ENCODE measurements at places on chromosomes 1 and 21.

DNA sequence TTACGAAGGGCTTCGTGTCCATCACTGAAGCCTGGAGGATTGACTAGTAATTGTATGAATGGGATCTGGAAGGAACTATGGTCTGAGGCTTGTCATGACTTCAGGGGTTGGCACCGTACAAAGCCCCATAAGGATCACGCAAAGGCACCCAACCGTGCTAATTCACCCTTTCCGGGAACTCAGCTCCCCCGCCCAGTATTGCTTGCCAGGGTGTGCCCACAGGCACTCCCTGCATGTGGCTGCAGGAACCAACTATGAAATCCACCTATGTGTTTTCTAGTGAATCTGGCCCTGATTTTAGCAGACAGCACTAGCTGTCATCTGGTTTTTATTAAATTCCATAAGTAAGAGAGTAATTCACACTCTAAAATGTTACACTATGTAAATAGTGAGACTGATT is 139.2 kb downstream of the TM2D1 start:
- DNase-seq = peak; percentile 81

GRCh38 chr1:48492392-48492791 is 20.4 kb upstream of the SPATA6 start:
- peak; percentile 19 for DNase-seq

GRCh38 chr21:40863839-40864238 is 16.9 kb upstream of the DSCAM start:
- DNase-seq = no peak

DNA sequence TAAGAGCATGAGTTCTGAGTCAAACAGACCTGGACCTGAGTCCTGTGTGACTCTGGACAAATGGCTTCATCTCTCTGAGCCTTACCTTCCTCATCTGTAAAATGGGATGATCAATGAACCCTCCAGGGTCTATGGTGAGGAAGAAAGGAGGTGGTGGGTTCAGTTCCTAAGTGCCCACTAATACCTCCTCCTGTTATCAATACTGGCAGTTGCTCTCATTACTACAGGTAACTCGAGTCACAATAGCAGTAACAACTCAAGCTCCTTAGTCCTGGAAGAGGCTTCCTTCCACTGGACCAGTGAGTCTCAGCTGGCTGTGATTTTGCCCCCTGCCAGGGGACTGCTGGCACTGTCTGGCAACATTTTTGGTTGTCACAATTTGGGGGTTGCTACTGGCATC is 2.6 kb downstream of the PADI2 start:
- DNase-seq = no peak

DNA sequence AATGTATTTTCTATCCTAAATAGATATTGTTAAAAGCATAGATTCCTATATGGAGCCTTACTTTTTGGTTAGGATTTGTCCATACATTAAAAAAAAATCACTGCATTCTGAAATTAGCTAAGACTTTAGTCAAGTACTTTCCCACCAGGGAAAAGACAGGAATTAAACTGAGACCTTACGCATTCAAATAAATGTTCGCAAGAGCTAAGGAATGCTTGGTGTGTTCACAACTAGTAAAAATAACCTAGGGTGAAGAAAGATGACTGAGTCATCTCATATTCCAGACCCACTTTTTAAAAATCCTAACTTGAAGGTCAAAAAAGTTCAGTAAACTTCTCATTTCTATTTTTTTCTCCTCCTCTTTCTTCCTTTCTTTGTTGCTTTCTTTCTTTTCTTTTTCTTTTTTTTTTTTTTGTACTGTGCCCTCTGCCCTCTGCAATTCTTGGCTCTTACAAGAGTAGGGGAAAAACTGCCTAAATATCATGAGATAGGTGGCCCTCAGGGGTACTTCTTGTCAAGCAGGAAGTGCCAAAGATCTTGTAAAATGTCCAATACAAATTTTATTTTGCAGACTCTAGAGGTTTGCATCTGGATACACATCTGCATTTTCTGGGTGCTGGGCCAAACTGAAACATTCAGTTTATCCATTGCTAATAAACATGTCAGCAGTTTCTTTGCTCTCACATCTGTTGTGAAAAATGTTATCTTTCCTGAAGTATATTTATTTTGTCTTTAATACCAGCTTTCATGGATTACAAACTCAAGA is 121.4 kb upstream of the GORAB start:
- DNase-seq = no peak

DNA sequence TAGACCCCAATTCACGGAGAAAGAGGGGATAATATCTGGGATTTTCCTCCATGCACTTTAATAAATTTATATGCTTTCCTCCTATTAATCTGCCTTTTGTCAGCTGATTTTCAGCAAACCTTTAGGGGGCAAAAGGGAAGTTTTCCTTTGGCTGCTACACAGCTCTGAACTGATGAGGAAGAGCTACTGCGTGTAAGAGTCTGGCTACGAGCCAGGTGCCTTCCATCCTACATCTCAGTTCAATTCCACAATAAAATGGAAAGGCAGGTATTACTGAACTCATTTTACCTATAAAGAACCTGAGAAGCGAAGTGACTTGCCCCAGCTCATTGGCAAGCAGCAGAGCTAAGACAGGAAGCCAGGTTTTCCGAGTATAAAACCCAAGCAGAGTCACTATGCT is 28.3 kb upstream of the ZNF326 start:
- DNase-seq = no peak

DNA sequence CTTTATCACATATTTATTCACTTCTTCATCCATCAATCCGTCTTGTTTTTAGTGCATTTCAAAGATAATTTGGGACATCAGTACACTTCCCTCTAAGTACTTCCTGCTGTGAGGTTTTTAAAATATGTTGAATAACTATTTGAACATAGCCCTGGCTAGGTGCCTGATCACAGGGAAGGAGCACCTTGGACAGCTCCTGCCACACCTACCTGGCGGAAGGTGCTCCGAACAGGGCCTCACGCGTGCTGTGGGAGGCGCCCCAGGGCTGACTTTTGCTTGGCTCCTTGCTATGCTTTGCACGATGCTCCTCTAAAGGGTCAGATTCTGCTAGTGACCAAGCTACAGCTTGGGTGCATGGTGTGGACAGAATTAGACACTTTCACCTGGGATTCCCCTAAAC is 4.9 kb upstream of the ATXN7L2 start:
- DNase-seq = no peak

DNA sequence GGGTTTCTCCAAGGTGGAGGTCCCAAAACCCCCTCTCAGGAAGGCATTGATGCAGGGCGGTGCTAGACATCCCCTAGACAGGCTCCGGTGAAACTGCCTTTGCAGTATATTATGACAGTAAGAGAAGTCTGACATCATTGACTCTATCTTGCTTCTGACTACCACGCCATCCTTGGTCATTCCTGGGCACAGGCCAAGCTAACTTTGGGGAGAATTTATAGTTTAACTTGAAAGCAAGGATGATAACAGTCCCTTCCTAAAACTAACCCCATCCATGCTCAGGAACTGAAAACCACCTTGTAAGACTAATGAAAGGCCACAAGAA is 30.3 kb downstream of the RSPH1 start:
- no peak for DNase-seq

DNA sequence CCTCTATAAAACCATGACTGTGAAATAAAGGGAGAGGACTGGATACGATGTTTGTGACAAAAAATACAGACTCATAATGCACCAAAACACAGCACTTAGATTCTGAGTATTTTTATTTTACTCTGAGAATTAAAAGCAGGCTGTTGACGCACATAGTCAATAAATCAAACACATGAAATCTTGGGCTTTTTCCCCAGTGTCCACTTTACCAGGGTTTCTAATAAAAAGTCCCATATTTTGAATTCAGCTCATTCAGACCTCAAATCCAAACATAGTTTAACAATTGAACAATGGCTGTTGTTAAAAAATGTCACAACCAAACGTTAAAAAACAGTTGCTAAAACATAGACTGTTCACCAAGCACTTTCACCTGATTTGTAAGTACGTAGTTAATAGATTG is 553.4 kb downstream of the LTN1 start:
- DNase-seq = no peak

DNA sequence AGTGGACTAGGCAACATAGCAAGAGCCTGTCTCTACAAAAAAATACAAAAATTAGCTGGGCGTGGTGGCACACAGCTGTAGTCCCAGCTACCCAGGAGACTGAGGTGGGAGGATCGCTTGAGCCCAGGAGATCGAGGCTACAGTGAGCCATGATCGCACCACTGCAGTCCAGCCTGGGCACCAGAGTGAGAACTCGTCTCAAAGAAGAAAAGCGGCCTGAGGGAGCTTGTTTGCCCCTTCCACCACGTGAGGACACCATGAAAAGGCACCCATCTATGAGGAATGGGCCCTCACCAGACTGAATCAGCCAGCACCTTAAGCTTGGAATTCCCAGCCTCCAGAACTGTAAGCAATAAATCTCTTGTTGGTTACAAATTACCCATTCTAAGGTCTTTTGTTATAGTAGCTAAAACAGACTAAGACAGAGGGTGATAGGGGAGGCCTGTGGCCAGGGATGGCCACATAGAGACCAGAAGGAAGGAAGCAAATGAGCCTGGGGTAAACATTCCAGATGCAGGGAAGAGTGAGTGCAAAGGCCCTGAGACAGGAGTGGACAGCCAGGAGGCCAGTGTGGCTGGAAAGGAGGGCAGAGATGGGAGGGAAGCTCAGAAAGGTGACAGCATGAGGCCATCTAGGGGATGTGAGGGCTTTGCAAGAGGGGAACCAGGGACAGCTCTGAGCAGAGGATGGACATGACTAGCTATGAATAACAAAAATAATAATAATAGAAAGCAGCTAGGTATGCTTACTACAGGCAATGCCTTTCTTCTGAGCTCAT is 120.1 kb downstream of the MATN1 start:
- no peak for DNase-seq

DNA sequence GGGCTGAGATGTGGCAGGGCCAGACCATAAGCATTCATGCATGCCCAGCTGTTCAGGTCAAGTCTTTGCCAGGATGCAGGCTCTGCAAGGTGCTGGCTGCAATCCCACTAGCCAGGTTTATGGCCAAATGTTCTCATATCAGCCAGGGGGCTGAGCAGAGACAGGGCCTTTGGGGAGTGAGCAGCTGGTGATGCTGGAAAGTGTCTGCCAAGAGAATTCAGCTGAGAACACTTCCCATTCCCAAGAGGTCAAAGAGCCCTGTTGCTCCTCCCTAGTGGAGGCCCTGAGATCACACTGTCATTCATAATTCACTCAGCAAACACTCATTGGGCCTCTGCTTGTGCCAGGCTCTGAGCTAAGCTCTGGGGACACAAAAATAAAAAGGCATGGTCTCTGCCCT is 150.3 kb downstream of the DMRTA2 start:
- DNase-seq = peak; percentile 72

GRCh38 chr1:52096216-52096615 is 40.1 kb downstream of the BTF3L4 start:
- no peak for DNase-seq

DNA sequence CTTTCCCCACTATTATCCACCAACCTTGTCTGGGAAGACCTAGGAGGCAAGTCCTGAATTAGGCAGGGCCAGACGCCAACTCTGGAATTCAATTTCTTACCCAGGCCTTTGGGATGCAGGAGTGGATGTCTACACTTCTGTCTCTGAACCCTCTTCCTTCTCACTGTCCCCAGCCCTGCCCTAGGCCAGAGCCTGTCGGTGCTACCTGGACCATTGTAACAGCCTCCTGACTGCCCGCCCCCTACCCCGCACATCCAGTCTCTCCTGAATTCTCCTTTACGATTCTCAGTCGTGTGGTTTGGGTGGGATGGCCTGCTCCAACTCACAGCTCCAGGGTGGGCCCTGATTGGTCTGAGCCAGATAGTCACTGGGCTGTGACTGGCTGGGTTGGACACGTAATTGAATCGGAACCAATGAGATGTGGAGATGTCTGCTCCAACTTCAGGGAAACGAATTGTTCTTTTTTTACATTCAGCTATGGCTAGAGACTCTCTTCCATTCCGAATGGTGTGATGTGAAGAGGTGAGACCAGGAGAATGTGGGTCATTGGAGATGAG is 304.6 kb downstream of the PTPRU start:
- DNase-seq = no peak

DNA sequence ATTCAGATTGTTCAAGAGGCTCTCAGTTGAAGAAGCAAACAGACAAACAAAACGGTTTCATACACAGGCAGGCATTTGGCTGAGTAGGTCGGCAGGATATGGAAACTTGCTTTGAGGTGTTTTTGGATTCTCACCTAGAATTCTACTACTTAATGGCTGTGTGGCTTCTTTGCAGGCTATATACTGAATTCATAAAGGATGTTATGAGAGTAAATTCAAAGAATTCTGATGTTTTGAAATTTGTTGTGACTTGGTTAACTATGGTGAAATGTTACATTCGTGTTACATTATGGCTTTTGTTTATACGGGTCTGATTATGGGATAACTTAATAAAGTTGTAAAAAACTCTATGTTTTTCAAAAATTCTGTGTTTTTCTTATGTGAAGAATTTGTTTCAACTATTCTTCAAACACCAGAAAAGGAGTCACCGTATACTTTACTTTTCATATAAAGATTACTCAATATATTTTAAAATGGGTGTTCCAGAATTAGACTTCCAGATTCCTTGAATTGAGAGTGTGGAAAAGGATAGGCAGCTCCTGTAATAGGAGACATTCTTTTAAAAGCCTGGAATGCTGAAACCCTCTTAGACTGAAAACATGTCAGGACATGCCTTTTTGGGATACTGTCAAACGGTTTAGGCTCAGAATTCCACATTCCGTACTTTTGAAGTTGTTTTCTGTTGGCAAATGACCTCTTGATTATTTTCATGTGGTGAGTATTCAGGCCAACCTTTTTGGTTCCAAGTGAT is 8.2 kb upstream of the IRF2BP2 start:
- no peak for DNase-seq

DNA sequence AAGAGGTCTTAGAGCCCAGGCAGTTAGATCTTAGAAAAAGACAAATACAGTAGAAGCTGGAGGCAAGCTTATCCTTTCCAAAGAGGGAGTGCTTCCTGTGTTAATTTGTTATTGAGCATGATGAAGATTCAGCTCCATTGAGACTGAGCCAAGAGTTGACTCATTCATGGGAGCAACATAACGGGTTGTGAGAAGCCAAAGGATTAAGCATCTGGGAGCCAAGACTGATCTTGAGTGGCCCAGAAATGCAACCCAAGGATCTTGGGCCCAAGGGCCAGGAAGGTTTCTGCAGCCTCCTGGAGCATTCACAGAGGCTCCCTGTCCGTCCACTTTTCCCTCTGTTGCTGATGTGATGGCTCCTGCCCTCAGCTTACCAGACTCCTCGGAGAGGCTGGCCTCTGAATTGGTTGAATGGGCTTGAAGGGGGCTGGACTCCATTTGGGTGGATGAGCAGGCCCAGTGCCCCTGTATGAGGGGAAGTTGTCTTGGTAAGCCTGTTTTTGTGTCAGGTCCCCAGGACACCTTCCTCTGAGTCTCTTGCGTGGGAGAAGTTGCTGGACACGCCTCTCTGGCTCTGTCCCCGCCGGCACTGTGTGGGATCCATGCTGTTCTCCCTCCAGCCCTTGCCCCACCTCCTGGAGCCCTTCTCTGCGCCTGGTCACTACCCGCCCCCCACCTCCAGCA is 42.4 kb downstream of the PDE9A start:
- no peak for DNase-seq

DNA sequence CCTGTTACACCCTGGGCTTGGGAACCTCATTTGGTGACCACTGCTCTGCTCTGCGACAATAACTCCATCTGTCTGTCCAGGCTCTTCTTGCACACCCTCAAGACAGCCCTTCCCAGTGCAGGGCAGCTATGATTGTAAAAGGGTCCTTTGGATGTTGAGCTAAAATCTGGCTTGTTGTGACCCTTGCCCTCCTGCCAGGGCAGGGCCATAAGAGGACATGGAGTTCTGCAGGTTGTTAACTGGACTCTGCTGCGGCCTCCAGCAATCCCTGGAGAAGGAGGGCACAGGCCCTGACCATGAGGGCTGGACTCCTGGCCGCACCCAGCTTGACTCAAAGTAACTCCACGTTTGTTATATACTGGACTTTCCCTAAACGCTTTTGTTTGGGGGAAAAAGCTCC is 41.2 kb downstream of the DHCR24 start:
- DNase-seq = no peak

- no peak for DNase-seq
Observed at GRCh38 chr1:53592985-53593757, 134.0 kb downstream of the DMRTB1 start.

Measured in NCI-H2081 (cell line).